ENCODE measurements at places on chromosomes 5 and 9.
A peak's percentile ranks its signal among the peaks of the same experiment; 100 is the strongest.

DNA sequence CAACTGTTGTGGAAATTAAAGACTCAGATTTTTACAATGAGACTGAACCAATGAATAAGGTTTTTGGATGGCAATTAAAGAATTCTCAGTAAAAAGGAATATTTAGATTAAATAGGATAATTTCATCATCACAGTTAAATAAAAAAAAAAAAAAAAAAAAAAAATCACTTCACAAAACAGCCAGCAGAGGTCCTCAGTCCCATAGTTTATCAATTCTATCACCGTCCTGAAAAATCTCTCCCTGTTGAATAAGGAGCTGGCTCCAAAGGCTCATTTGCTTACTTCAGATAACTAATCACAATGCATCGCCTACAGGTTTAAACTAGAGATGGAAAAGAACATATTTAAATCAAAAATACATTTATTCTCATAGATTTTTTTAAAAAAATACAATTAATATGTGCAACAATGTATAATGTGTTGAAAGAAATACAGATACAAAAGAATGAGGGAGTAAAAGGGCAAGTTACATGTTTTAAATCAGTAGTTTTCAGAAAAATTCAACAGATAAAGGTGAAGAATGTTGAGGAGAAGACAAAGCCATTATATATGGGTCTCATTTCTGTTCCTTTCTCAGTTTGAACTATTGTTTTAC, 175.8 kb upstream of the CHD1 start:
- no peak for DNase-seq

DNA sequence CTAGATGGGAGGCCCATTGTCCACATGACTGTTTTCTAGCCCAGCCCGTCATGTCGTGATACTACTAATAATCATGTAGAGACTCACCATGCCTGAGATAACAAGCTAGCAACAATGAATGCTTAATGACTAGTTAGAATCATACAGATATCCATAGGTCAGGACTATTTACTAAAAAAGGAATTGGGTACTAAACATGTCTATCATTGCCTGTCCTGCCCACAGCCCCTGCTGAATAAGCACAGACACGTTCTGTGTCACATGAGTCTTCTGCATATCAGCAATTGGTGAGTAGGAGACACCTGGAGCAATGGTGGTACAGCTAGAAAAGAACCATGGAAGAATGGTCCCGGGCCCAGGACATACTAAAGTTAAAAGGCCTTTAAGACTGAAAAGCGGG, 18.0 kb downstream of the FRRS1L start:
- DNase-seq, result no peak

GRCh38 chr5:178671602-178672144, 44.8 kb upstream of the CLK4 start:
- DNase-seq, result no peak

DNA sequence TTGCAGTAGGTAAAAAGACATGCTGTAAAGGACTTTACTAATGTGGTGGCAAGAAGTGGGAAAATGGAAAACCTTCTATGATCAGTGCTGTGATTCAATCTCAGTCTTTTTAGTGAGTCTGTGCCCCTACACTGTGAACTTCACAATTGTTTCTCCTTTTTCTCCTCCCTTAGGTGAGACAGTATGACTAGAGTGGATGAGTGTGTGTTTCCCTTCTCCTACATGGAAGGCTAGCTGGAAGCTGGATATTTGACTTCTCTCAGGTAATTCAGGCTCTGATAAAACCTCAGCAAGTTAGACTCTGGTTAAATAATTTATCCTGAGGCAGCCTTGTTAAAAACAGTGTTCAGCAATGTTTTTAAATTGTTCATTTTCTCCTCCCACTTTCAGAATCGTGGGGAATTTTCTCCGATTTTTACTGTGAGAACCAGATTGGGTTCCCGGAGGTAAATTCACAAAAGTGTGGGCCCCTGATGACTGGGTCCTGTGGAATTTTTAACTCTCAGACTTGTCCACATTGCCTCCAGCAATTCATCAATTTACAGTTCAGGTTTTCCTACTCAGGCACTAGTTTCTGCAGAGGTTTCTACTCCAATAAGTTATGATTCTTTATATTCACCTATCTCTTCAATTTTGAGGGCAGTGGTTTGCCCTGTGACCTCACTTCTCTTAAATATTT, 149.1 kb upstream of the PIK3R1 start:
- DNase-seq, result no peak

DNA sequence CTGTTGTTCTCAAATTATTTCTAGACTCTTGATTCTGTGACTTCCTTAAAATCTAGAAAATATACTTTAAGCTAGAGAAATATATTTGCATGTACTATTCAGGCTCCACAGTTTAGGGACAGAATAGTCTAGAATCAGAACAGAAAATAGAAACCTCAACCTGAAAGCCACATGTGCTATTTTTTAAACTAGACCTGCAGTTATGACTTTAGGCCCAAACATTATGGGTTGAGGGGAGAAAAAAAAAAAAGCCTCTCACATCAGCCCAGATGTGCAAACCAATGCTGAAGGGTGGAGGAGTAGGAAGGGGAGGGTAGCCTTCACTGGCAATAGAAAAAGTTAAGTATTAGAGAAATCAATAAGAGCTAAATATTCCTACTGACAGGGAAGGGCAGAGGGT, 35.7 kb downstream of the ELL2 start:
- no peak for DNase-seq

DNA sequence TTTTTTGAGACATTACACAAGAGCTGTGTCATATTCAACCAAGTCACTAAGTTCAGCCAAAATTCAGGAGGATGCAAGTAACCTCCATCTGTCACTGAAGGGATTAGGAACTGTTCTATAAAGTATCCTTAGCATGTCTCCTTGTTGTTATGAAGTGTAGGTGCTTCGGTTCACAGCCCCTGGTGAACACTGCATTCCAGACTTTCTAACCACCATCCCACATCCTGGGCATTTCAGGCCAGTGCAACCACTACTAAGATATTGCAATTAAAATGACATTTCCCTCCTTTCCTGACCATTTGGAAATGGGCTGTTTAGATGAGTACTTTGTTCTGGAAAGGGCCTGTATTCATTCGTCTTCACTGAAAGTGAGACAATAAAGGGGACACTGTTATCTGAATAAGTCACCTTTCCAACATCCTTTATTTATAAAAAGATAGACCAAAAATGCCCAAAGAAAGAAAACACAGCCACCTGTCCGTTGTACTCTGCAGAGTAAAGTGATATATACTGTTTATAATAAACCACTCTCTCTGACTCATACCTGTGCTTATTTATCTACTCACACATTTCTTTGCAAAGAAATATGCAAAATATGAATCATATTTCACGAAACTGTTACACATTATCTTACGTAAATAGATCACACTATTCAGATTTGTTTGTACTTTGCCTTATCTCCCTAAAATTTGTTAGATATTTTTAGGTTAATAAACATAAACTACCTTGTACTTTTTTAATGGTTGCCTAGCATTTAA, 861.9 kb downstream of the CDH18 start:
- no peak for DNase-seq

DNA sequence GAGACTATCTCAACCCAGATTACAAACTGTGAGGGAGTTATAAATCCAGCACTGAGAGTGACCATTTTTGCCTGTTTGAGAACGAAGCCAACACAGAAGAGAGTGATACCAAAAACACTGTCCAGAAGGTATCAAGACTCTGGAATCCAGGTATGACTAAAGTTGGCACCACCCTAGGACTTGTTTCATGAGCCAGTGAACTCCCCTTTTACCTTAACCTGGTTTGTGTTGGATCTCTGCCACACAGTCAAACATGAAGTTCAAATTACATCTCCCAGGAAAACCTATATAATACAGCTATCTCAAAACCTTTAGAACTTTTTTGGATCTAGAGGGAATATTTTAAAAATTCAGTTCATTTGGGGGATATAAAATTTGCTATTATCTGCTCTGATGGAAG, 11.4 kb downstream of the ZBTB5 start:
- no peak for DNase-seq

GRCh38 chr5:131795879-131796792, 681 bp downstream of the FNIP1 start:
- peak; percentile 89 for DNase-seq

GRCh38 chr9:7454624-7455023, 345.0 kb downstream of the DMAC1 start:
- no peak for DNase-seq

DNA sequence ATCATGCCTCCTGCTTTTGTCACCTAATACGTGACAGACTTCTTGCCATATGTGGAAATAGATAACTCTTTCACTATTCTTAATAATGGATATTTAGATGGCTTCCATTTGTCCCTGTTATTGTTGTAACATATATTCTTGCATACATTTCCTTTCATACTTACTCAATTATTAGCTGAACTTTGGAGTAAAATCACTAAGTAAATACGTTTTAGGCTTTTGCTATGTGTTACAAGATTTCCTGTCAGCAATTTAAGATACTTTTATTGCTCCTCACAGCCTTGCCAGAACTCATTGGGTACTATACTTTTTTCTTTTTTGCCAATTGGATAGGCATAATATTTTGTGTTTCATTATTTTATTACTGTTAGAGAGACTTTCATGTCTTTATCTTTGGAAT, 26.9 kb downstream of the CCNH start:
- no peak for DNase-seq

- DNase-seq, result no peak
These were observed 60.1 kb downstream of the TMEM174 start for GRCh38 chr5:73233053-73233460.

Measured in Right ventricle myocardium superior (tissue), 1 donor.